ENCODE measurements at places on chromosomes 13 and 19. TPM values are rescaled to one million over a fixed set of nuclear protein-coding genes. Genes with fewer than 3 reads are reported as not detected.

Gene DAND5
- total RNA-seq: not detected

Gene CPT1C
- total RNA-seq: 0.38 TPM

Gene ZNF682
- total RNA-seq: 2.4 TPM

Gene GAS6
- total RNA-seq: 148 TPM

Gene KLC3
- total RNA-seq: not detected

Gene RNF225
- total RNA-seq: not detected

Gene SHANK1
- total RNA-seq: 1.0 TPM

Gene GNG8
- not detected for total RNA-seq

Gene GAPDHS
- total RNA-seq: not detected
